ENCODE measurements at places on chromosomes 1 and 21. TPM values are rescaled to one million over a fixed set of nuclear protein-coding genes. Genes with fewer than 3 reads are reported as not detected.

REG4 gene
- total RNA-seq: not detected

DYNLT5 gene
- total RNA-seq: 0.94 TPM

ZBTB7B gene
- 15.6 TPM for total RNA-seq

TDRKH gene
- total RNA-seq: 4.9 TPM

RSPH1 gene
- not detected for total RNA-seq

TIE1 gene
- total RNA-seq: 694 TPM

C1orf87 gene
- total RNA-seq: not detected

MYBPH gene
- not detected for total RNA-seq

PDE4B gene
- total RNA-seq: 71.8 TPM

SPATA6 gene
- total RNA-seq: 3.2 TPM

LCE6A gene
- not detected for total RNA-seq

CELA2B gene
- not detected for total RNA-seq

FCRL2 gene
- not detected for total RNA-seq

PLPPR4 gene
- not detected for total RNA-seq

TESK2 gene
- total RNA-seq: 1.2 TPM

CSMD2 gene
- total RNA-seq: 0.28 TPM

SV2A gene
- total RNA-seq: 1.6 TPM

LY9 gene
- total RNA-seq: not detected

B3GALNT2 gene
- total RNA-seq: 48.2 TPM

TBX19 gene
- total RNA-seq: 0.18 TPM

SAMD13 gene
- total RNA-seq: 1.7 TPM

TNNT2 gene
- total RNA-seq: not detected

ACTL8 gene
- not detected for total RNA-seq

STRIP1 gene
- 51.4 TPM for total RNA-seq

RALGPS2 gene
- 15.2 TPM for total RNA-seq

NHLH1 gene
- not detected for total RNA-seq

TSPAN2 gene
- 0.90 TPM for total RNA-seq

MANEAL gene
- total RNA-seq: 0.75 TPM

KDF1 gene
- total RNA-seq: under 0.01 TPM

ILDR2 gene
- total RNA-seq: not detected

OLIG2 gene
- total RNA-seq: not detected

CELF3 gene
- not detected for total RNA-seq

OR2L3 gene
- total RNA-seq: not detected

SWT1 gene
- 4.0 TPM for total RNA-seq

TTC34 gene
- total RNA-seq: under 0.01 TPM

DCST1 gene
- not detected for total RNA-seq

CTSK gene
- total RNA-seq: 3.2 TPM

TMEM61 gene
- not detected for total RNA-seq

LCK gene
- total RNA-seq: 0.09 TPM

TRNP1 gene
- 22.8 TPM for total RNA-seq

TGFBR3 gene
- total RNA-seq: 7.3 TPM

CELA3A gene
- total RNA-seq: 0.09 TPM

TIAM1 gene
- 2.7 TPM for total RNA-seq

AJAP1 gene
- not detected for total RNA-seq

CFAP57 gene
- total RNA-seq: 0.28 TPM

Data from endothelial cell of coronary artery (primary cell).